Fibroblast of skin of left quadriceps (primary cell): ENCODE measurements at places on chromosomes 6 and 20.
A peak's percentile ranks its signal among the peaks of the same experiment; 100 is the strongest.

GRCh38 chr6:40500227-40500626 is 86.9 kb downstream of the LRFN2 start:
- no peak for DNase-seq

- DNase-seq, result peak; percentile 80
Measured at GRCh38 chr6:29627755-29628418, 5.1 kb downstream of the GABBR1 start.

DNA sequence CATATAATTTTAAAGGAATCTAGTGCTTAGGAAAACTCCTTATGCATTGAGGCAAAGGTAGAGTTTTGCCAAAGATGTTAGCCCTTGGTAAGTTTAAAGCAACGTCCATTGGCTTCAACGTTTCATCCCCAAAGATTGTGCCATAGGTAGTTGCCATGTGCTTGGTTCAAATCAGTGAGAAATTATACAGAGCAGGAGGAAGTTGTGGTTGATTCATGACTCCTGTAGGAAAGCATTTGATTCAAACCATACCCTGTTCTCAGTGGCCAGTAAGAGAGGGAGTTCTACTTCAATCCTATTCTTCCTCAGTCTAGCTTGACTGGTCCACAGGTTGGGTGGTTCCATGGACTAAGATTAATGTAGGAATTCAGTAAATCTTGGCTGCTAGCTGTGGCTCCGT is 535.6 kb downstream of the QKI start:
- no peak for DNase-seq

DNA sequence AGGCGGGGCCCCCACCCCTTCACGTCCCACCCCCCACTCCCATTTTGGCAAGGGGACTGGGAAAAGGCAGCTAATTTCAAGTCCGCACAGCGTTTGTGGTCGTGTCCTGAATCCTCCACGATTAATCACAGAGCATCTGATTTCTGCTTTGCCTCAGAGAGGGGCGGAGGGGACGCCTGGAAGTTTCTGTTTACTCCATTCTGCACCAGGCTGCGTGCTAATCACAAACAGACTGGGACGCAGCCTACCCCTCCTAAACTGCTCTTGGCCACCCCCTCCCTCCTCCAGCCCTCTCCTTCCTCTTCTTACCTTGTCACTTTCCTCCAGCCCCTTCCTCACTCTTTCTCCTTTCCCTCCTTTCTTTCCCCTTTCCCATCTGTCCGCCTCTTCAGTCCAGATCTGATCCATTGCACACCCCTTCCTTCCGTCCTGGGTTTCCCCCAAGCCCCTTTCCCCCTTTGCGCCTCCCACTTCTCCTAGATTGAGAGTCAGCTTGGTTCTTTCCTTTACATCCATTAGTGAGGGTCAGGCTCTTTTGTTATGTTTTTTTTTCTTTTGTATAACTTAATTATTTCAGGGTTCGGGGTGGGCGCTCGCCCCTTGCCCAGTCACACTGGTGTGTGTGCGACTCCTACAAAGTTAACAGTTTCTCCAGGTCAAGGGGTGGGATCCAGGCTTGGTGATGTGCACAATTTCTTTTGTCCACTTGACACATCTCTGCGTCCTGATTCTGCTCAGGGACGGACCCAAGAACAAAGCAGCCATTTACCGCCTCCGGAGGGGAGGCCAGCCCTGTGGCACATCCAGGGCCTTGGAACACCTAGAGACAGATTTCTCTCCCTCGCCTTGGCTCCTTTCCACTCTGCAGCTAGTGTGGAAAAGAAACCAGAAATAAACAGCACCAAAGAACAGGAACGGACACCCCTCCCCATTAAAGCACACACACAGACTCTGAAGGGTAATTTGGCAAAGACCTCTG is 520 bp upstream of the RIPOR3 start:
- peak; percentile 57 for DNase-seq

DNA sequence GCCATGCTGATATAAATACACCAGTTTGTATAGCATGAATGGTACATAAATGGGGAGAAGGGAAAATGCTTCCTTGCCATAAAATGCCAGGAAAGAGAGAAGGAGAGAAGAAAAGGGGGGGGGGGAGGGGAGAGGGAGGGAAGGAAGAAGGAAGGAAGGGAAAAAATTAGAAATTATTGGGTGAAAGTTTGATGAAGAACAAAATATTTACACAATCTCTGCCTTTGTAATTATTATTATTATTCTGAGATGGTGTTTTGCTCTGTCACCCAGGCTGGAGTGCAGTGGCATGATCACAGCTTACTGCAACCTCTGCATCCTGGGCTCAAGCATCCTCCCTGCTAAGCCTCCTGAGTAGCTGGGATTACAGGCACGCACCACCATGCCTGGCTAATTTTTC is 10.2 kb upstream of the ZDHHC14 start:
- DNase-seq, result no peak

DNA sequence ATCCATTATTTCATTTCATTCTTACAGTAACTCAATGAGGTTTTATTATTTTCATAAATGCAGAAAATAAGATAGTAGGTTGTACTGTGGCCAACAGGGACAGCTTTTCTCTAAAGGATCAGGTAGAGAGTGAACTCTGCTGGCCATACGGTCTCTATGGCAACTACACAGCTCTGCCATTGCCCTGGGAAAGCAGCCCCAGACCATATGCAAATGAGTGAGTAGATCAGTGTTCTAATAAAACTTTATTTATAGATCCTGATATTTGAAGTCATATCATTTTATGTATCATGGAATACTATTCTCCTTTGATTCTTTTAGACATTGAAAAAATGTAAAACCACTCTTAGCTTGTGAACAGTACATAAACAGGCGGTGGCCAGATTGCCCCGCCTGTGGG is 192.5 kb upstream of the RREB1 start:
- DNase-seq, result no peak

GRCh38 chr6:52667572-52667971 is 3.3 kb upstream of the TMEM14A start:
- no peak for DNase-seq

GRCh38 chr6:3499603-3500002 is 42.8 kb upstream of the SLC22A23 start:
- DNase-seq, result no peak

DNA sequence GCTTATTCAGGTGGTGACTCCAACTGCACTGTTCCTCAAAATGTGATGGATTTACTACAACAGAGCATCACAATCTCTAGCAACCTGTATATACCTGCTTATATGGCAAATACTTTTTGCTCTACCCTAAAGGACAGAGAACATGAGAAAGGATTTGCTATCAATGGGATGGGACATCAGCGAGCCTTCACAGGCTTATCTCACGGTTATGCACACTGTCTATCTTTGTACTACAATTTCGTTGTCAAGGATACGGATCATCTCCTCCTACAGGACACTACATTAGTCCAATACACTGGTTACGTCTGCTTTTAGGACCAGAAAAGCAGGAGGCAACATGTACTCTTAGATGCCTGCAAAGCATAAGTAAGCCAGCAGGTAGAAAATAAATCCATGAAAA is 34.2 kb downstream of the STX7 start:
- DNase-seq, result no peak

DNA sequence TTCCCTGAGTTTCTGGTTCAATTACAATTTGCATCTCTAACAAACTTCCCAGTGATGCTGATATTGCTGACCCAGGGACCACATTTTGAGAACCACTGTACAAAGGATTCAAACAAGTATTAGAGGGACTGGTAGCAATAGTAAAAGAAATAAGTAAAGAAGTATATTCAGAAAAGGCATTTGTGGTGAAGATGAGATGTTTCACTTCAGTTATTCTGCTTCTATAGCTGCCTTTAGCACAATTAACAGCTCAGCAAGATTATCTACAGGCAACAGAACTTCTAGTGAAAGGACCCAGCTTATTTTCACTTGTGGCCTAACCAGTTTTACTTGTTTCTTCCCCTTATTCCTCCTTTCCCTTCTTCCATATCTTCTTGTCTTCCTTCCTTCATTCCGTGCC is 149.4 kb downstream of the PHF3 start:
- no peak for DNase-seq

DNA sequence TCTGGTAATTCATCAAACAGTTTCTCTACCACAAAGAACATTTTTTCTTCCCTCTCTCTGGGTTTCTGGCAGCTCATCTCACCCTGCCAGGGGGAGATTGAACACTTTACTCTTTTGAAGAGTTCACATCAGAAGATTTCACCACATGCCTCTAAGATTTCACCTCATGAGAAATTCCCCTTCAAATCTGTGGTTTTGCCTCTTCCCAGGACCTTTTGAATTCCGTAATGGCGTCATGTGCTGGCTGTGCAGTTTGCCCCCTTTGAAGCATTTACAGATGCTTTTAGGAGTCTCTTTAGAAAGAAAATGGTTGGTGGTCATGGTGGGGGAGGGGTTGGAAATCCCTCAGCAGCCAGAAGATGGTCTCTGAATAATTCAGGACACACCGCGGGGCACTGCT is 486.1 kb downstream of the QKI start:
- DNase-seq, result peak; percentile 44

- DNase-seq, result no peak
Measured at GRCh38 chr6:33415831-33416230, 2.1 kb downstream of the CUTA start.

DNA sequence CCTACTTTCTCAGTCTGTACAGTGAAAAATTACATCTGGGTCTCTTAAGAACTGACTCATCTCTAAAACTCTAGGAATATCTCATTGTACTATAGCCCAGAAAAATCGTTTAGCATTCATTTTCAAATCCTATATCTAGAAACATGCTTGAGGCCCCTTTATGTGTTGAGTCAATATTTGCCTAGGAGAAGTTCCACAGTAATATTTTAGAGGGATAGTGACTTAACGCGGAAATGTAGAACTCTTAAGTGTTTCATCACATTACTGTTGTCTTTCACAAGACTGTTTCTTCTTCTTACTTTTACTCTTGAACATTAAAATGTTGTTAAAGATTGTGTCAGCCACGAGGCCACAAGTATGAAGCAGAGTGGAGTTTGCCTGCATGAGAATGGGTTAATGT is 23.0 kb upstream of the MYLIP start:
- DNase-seq, result peak; percentile 71

DNA sequence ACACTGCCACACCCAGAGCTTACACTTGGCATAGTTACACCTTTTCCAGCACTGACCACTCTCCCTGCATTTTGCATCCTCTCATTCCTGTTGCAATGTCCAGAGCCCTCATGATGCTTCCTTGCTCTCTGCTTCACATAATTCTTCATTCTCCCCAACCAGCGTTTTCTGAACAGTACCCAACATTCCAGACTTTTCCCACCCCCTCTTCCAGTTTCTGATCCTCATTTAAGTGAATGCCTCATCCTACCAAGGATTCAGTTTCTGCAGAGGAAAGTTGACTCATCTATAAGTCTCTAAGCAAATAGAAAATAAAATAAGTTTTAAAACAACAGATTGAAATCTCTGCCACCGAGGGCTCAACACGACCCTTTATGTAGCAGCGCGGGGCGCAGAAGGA is 321.3 kb upstream of the TCF21 start:
- no peak for DNase-seq
